ENCODE measurements at places on chromosomes 12 and 14.

- DNase-seq: no peak
Measured at GRCh38 chr14:93682459-93682858, 105.8 kb downstream of the PRIMA1 start.

- peak; percentile 26 for DNase-seq
Measured at GRCh38 chr14:76760331-76761135, 735 bp upstream of the VASH1 start.

DNA sequence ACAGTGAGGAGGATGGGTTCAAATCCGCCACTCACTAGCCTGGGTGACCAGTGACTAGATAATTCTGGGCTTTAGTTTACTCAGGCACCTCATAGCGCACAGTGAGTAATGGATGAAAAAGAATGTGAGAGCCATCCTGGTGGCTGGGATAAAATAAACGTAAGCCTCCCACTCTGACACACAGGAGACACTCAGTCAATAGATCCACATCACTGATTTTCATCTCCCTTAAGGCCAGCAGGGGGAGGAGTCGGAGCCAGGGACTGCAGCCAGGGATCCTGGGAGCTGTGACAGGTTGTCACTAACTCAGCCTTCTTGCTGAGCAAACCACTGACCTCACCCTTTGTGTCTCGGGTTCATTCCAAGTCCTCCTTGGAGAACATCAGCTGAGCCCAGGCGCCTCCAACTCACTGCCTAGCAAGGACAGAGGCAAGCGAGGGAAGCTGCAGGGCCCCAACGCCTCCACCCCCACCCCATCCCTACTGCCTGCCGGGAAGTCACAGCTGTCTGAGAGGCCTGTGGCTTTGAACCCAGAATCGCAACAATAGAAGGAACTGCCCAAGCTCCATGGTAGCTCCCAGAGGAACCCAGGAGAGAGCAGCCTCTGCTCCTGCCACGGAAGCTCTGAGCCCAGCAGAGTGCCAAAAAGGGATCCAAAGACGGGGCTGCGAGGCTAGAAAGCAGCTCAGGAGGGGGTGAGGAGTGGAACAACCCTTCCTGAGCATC is 30.7 kb downstream of the PXN start:
- peak; percentile 90 for DNase-seq

GRCh38 chr12:123813349-123813748 is 51.2 kb downstream of the DNAH10 start:
- no peak for DNase-seq

GRCh38 chr14:54922598-54922997 is 20.0 kb upstream of the GCH1 start:
- no peak for DNase-seq

- DNase-seq: no peak
Measured at GRCh38 chr14:50047274-50047676, 69.1 kb downstream of the VCPKMT start.

DNA sequence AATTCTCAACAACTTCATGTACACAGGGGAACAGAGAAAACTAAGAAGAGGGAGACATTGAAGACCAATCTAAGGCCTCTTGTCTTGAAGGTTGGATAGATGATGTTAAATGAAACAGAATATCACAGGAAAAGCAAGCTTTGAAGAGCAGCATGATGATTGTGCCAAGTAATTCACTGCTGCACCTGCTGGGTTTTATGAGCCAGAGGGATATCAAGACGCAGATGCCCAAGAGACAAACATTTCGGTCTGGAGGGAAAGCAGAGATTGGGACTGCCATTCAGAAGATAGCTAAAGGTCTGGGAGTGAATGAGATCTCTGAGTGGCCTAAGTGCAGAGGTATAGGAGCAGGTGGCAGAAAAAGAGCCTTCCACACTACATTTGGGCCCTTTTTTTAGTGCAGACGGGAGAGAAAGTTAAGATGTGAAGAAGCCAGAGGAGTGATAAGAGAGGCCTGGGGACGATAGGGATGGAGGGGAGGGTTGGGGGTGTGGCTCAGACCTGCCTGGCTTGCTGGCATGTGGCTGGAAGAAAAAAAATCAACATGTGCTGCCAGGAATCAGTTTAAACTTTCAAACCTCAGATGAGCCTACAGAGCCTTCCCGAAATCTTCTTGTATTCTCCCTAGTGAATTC is 200.6 kb downstream of the AEBP2 start:
- no peak for DNase-seq

DNA sequence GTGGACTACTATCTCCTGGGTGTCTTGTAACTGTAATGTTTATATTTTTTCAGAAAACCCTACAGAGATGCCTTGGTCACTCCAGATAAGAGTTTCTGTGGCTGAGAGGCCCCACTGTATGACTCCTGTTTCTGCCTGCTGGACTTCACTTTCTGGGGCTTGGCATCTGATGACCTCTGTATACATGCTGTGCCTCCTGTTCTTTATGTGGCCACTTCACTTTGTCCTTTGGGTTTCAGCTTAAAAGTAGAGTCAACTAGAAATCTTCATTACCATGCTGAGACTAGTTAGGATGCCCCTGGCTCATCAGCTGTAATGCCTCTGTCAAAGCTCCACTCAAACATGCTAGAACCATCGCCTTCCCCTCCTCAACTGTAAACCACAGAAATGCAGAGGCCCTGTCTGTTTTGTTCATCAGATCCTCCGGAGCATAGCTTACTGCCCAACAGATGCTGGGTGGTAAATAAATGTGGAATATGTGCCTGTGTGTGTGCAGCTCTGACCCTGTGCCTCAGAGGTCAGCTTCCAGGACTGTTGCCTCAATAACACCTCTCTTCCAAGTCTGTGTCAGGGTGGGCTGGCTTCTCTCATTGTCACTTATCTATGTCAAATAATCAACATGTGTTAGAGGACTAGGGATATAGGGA is 25.5 kb downstream of the ZNF664 start:
- no peak for DNase-seq

- DNase-seq: no peak
Measured at GRCh38 chr12:128178966-128179365, 88.0 kb upstream of the TMEM132C start.

GRCh38 chr12:32503730-32504129 is 104.4 kb downstream of the FGD4 start:
- DNase-seq: no peak

DNA sequence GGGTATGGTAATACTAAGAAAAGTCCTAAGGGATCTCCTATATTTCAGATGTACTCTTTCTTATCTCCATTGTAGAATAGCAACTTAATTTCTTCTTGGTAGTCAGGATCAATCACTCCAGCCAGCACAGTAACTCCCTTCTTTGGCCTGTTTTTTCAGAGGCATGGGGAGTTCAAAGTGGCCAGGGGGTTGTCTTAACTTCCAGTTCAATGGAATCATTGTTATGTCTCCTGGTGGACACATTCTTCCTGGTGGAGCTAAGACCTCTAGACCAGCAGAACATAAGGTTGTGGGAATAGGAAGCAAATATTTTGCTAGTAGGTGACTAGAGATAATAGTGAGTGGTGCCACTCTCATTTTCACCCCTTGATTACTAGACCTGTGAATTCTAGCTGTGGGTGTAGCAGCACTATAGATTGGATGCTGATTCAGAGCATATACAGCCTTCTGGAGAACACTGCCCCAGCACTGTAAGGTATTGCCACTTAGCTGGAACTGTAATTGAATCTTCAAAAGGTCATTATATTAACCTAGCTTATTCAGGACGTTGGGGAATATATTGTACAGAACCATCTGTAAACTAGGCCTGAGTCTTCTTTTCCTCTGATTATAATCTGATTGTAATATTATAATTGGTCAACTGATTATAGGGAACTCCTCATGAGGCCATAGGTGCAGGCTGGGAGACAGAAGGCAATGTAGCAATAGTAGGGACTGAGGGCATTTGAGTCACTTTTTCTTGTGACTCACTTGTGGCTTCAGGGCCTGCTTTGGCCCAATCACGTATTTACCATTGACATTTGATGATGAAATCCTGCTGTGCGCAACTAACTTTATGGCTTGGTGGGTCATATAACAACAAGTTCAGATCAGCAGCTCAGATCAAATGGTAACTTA is 60.2 kb upstream of the ATP2B1 start:
- DNase-seq: no peak

DNA sequence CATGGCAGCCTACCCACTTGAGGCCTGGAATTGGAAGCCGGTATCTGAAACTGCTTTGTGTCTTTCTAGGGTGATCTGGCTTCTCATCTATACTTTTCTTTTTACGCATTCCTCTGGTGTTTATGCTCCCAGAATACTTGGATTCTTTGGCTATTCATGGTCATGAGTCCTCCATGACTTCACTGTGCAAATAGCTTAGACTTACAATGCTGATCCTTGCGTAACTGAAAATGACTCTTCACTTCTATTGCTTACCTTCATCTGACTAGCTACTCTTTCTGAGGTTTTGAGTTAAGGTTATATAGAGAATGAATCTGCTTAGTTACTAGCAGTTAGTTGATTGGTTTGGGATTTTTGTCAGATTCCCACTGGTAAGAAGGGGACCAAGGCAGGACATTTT is 121.7 kb upstream of the NOVA1 start:
- no peak for DNase-seq

DNA sequence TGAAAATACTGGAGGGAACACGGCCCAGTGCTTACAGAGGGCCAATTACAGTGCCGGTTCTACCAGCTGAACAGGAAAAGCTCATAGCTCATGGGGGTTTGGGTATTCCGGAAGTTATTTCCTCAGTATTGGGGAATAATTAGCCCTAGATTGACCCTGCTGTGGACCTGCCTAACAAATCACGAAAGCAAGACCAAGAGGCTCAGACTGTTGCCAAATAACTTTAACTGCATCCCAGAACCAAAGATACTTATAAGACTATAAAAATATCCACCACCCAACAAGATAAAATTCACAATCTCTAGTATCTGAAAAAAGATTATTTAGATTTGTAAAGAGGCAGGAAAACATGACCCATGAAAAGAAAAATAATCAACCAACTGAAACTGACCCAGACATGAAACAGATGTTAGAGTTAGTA is 8.0 kb upstream of the OR5AU1 start:
- no peak for DNase-seq

DNA sequence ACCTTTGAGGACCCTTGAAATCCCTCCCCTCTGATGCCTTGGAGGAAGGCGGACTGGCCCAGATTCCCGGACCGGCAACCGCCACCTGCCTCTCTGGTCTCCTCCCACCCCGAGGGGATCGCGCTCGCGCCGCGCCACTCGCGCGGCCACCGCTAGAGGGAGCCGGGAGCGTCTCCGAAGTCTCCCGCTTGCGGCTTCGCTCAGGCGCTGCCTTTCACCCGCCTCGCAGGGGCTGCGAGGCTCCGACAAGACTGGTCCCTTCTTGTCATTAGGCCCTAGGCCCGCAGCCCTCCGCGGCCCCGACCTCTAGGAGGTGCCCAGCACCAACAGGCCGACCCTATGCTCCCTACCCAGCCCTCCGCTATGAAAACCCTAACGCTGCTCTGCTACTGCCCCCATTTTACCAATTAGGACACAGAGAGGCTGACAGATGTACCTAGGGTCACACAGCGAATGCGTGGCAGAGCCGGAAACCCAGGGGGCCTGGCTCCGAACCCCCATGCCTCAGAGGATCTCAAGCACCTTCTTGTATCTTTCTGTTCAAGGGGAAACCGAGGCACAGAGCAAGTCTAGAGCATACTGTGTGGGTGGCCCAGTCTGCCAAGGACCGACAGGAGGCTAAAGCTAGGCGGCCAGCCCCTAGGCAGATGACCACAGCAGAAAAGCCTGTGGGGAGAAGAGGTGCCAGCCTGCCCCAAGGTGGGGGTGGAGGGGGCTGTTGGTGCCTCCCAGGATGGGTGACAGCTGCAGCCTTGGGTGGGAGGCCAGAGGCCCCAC is 21.4 kb upstream of the VSX2 start:
- peak; percentile 75 for DNase-seq

DNA sequence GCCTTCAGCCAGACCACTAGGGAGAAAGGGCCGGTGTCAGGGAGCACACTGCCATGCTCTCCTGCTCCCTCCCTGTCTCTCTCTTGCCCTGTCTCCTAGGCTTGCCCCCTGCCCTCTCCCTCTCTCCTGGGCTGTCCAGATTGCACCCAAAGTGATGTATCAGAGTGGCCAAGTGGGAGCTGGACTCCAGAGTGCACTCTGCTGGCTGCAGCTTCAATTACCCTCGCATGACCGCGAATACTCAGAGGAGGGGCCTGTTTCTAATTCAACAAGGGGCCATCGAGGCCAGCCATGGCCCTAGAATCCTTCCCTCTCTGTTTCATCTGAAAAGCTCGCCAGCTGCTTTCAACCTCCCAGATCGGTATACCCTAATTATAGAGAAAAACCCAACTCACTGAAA is 206.4 kb upstream of the FKBP4 start:
- no peak for DNase-seq

DNA sequence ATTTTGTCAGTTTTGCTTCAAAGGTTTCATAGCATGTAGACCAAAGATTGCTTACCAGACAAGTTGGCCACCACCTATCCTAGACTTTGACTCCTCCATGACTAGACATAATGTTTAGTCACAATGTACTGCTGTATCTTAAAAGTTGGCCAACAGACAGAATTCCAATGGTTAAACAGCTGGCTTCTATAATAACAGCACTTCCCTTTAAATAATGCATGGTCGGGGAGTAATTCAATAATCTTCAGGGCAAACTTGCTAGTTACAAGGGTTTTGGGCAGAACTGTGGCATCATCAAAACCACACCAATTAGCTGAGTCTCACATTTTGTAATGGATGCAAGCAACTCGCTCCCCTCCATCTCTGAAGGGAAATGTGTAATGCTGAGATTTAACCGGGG is 56.9 kb downstream of the IGF1 start:
- no peak for DNase-seq

DNA sequence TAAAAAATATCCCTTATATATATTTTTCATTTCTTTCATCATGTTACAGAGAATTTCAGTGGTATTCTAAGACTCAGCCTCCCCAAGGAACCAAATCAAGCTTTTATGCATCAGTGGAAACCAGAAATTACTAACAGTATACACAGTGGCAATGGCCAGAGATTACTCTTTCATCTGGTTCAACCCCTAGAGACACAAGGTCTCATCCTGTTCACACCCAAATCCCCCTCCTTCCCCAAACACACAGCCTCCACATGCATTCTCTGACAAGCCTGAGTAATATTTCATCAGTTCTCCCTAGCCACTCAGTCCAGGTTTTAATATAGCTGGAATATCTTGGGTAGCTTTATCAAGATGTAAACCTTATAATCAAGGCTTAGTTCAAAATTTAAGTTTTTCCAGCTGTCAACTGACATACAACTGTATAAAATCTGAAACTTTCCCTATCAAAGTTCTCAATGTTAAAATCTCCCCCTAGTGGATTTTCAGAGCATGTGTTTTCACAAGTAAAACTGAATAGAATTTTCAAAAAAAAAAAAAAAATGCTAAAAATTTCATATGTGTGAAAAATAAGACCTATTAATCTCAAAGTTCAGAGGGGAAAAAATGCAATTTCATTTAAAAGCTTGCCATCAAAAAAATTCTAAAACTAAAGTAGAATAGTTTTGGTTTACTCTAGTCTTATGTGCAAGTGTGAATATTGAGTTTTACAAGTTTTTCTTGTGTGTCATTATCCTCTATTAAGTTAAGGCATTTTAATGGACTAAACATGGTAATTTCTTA is 10.5 kb upstream of the SSTR1 start:
- no peak for DNase-seq

- no peak for DNase-seq
Measured at GRCh38 chr14:33578461-33579216, 372.2 kb downstream of the EGLN3 start.
